Lung microvascular endothelial cell (primary cell): ENCODE measurements at places on chromosomes 5 and 9. TPM values are rescaled to one million over a fixed set of nuclear protein-coding genes. Genes with fewer than 3 reads are reported as not detected.

- no peak for DNase-seq
Observed at GRCh38 chr5:64497386-64497785, 8.4 kb upstream of the RGS7BP start.

DNA sequence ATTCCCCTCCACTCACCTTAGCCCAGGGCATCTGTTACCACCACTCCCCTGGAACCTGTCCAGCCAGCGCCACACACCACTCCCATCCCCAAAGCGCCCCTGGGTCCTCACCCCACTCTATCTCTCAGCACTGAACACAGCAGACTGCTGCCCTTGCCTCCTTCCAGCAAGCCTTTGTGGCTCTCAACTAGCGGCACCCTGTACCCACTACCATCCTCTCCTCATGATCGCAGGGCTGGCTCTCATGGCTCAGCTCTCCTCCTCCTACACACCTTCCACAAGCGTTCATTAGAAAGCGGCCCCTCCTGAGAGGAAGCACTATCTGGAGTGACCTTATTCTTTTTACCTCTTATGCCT, 13.3 kb upstream of the BASP1 start:
- DNase-seq = no peak

AQP7 gene
- total RNA-seq = not detected in 2 replicates

ARHGEF28 gene
- 49.3 and 83.1 TPM in 2 replicates for total RNA-seq

GRCh38 chr5:117769877-117770276, 1195.3 kb upstream of the SEMA6A start:
- DNase-seq = no peak

DNA sequence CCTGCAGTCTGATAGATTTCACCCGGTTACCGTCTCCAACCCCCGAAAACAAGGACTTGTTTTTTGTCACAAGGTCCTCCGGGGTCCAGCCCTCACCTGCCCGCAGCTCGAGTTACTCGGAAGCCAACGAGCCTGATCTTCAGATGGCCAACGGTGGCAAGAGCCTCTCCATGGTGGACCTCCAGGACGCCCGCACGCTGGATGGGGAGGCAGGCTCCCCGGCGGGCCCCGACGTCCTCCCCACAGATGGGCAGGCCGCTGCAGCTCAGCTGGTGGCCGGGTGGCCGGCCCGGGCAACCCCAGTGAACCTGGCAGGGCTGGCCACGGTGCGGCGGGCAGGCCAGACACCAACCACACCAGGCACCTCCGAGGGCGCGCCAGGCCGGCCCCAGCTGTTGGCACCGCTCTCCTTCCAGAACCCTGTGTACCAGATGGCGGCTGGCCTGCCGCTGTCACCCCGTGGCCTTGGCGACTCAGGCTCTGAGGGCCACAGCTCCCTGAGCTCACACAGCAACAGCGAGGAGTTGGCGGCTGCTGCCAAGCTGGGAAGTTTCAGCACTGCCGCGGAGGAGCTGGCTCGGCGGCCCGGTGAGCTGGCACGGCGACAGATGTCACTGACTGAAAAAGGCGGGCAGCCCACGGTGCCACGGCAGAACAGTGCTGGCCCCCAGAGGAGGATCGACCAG, 121.3 kb downstream of the DAB2IP start:
- DNase-seq = no peak

- no peak for DNase-seq
Observed at GRCh38 chr5:52796516-52797103, 8.9 kb downstream of the ITGA1 start.
